ENCODE measurements at places on chromosomes 7 and 10. TPM values are rescaled to one million over a fixed set of nuclear protein-coding genes. Genes with fewer than 3 reads are reported as not detected.

EMX2 gene
- total RNA-seq: not detected

KCNIP2 gene
- total RNA-seq: 77.0 TPM

SNX10 gene
- total RNA-seq: 1.4 TPM

CTAGE6 gene
- total RNA-seq: not detected

UPK3B gene
- 2.7 TPM for total RNA-seq

- peak; percentile 56 for DNase-seq
Measured at GRCh38 chr10:49323171-49323895, 24.4 kb downstream of the C10orf71 start.

GRCh38 chr7:47551668-47552440 is 30.1 kb downstream of the TNS3 start:
- peak; percentile 68 for DNase-seq

DNA sequence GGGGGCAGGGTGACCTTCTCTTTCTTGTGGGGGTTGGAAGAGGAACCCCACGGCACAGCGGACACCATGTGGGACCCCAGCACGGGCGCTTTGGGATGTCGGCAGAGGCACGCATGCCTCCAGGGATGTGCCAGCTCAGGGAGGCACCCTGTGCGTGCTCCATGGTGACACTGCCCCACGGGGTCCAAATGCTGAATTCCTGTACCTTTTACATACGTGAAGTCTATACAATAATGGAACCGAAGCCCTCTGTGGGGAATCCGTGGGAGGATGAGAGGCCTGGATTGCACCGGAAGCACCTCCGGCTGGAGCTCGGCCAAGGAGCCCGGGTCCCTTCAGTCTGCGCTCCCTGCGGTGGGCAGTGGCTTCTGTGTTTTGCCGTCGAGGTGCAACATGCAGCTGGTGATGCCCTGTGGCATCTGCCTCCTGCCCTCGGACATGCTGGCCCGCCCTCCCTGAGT is 524.3 kb downstream of the DNAJB6 start:
- DNase-seq: no peak

DNA sequence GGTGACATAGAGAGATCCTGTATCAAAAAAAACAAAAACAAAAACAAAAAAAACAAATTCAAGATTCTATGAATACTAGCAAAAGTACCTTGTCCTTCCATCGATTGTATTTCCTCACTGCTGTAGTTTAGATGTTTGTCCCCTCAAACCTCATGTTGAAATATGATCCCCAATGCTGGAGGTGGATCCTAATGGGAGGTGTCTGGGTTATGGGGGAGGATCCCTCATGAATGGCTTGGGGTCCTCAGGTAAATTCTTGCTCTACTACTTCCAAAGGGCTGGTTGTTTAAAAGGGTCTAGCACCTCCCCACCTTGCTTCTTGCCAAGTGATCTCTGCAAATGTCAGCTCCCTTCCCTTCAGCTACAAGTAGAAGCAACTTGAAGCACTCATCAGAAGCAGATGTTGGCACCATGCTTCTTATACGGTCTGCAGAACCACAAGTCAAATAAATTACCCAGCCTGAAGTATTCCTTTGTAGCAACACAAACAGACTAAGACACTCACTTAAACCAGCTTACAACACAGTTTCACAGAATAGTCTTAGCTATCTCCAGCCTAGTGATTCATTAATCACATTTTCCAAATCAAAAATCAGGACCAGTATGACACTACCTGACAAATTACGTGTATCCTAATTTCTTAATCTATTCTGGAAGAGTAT is 20.7 kb downstream of the ABI1 start:
- DNase-seq: no peak

- no peak for DNase-seq
Measured at GRCh38 chr10:71737834-71738197, 18.2 kb upstream of the C10orf105 start.

- DNase-seq: peak; percentile 41
Measured at GRCh38 chr10:114541081-114541796, 116.8 kb downstream of the ABLIM1 start.

DNA sequence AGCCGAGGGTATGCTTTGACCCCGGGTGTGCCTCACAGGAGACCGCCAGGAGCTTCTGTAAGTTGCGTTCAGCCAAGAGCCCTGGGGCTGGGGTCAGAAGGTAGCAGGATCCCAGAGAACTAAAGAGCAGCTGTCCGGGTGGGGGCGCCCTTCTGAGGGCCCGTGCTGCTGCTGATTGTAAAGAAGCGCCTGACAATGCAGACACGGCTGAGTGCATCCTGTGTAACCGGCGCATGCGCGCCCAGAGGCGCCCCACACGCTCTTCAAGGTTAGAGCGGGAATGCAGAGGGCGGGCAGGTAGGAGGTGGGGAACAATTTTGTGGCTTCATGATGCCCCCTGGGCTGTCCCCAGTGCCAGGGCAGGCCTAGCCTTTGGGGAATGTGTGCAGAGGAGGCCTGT is 210.2 kb upstream of the CTBP2 start:
- no peak for DNase-seq

DNA sequence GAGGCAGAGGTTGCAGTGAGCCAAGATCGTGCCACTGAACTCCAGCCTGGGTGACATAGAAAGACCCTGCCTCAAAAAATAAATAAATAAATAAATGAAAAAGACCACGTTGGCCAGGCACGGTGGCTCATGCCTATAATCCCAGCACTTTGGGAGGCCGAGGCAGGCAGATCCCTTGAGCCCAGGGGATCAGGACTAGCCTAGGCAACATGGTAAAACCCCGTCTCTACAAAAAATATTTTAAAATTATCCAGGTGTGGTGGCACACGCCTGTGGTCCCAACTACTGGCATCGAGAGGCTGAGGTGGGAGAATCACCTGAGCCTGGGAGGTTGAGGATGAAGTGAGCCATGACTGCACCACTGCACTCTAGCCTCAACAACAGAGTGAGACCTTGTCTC is 116.7 kb upstream of the PDLIM1 start:
- DNase-seq: no peak

DNA sequence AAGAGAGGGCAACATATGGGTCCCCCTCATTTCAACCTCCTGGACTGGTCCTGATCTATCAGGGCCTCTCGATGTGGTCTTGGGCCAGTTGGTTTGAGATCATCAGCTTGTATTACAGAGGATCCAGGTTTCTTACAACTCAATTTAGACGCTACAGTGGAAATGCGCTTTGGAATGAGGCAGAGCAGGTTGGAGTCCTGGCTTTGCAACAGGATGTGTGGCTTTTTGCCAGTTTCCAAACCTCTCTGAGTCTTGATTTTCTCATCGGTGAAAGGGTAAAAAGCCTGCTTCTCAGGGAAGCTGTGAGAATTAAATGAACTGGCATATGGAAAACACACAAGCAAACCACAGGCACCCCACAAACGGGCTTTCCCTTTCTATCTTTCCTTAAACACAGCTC is 37.5 kb upstream of the MKI67 start:
- no peak for DNase-seq

GRCh38 chr10:86958116-86958900 is at the start of gene SNCG:
SNCG (plus strand) TSS chr10:86958599; CDS start chr10:86958698, 99 bp downstream.
- DNase-seq: peak; percentile 69
